ENCODE measurements at places on chromosomes 2 and 18. TPM values are rescaled to one million over a fixed set of nuclear protein-coding genes. Genes with fewer than 3 reads are reported as not detected.

RGPD3 gene
- total RNA-seq: 1.3 TPM

CARF gene
- 22.5 TPM for total RNA-seq

GRHL1 gene
- total RNA-seq: 5.9 TPM

DCDC2C gene
- 1.6 TPM for total RNA-seq

ZNF385B gene
- 18.2 TPM for total RNA-seq

POTEI gene
- 0.31 TPM for total RNA-seq

PRSS56 gene
- not detected for total RNA-seq

C2orf68 gene
- 35.4 TPM for total RNA-seq

MEP1B gene
- not detected for total RNA-seq

POTEC gene
- total RNA-seq: 0.31 TPM

BUB1 gene
- 16.6 TPM for total RNA-seq

MARCHF4 gene
- total RNA-seq: 18.5 TPM

MSTN gene
- 1.3 TPM for total RNA-seq

KCNE4 gene
- total RNA-seq: 0.94 TPM

SEPTIN10 gene
- 91.7 TPM for total RNA-seq

DSG3 gene
- total RNA-seq: not detected

AMER3 gene
- total RNA-seq: 45.4 TPM

SFTPB gene
- total RNA-seq: not detected

GPR155 gene
- 11.6 TPM for total RNA-seq

LRP1B gene
- total RNA-seq: 117 TPM

DLGAP1 gene
- total RNA-seq: 277 TPM

CHST10 gene
- 89.2 TPM for total RNA-seq

GPR45 gene
- 0.94 TPM for total RNA-seq

KIAA2012 gene
- total RNA-seq: 1.9 TPM

SPATA3 gene
- total RNA-seq: not detected

GATA6 gene
- total RNA-seq: not detected

CYTIP gene
- 2.5 TPM for total RNA-seq

SCN2A gene
- total RNA-seq: 174 TPM

MAPRE3 gene
- total RNA-seq: 35.7 TPM

IL37 gene
- total RNA-seq: not detected

C2orf80 gene
- 21.0 TPM for total RNA-seq

TNS1 gene
- total RNA-seq: 10.3 TPM

UGT1A10 gene
- total RNA-seq: not detected

PTPRM gene
- total RNA-seq: 61.0 TPM

ZSWIM2 gene
- 0.63 TPM for total RNA-seq

NCOA1 gene
- total RNA-seq: 209 TPM

TNFAIP6 gene
- total RNA-seq: not detected

PROM2 gene
- total RNA-seq: 9.4 TPM

ANKRD29 gene
- 5.3 TPM for total RNA-seq

TUBA3E gene
- total RNA-seq: not detected

All from parietal lobe (tissue), 2 donors.